Cardiac muscle cell (in vitro differentiated cells and primary cell): ENCODE measurements at places on chromosomes 16 and 17. TPM values are rescaled to one million over a fixed set of nuclear protein-coding genes. Genes with fewer than 3 reads are reported as not detected.

GRCh38 chr17:78974635-78975591, 4.8 kb downstream of the LGALS3BP start:
- peak; percentile 32 for DNase-seq

DNA sequence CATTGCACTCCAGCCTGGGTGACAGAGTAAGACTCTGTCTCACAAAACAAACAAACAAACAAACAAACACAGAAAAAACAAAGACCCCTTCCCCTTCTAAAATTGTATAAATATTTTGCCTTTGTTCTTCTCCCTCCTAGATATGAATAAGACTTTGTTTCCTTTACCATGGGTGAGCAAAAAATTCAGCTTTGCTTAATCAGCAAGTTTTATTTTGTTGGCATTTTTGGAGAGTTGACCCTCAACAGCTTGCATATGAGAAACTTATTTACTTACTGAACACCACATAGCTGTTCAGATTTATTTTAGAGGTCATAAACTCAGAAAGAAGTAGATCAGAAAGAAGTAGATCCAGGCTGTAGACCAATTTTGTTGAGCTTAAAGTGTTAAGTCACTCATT, 395.2 kb upstream of the TOM1L1 start:
- DNase-seq, result no peak

DNA sequence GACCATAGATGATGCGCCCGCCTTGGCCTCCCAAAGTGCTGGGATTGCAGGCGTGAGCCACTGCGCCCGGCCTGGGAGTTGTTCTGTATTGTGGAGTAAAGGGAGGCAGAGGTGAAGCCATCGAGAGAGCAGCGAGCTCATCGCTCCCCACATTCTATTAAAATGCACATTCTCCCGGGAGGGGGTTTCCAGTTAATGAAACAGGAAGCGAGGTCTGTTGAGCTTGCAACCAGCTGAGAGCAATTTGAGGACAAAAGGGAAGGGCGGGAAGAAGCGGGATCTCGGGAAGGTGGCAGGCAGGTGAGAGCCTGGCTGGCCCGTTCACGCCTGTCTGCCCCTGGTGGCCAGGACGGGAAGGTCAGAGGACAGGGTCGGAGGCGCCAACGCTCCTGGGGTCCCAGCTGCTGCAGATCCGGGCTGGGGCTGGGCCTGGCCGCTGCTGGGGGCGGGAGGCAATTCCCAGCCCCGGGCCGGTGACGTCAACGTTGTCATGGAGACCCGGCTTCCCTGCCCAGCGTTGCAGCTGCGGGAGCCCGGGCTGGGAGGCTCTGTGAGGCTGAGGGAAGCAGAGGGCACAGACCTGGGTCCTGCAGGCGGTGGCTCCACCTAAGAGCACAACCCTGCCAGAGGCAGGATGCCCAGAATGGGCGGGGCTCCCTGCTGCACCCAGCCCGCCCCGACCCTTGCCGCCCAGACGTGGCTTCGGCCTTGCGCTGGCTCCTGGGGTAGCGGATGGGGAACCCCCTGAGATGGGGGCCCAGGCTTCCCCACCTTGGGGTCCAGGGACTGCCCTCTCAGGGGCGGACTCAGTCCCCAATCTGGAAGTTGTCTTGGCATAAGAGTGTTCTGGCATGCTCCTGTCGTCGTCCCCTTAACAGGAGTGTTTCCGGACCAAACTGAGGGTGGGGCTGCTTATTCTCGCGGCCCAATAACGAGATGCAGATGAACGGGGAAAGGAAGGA, 48.7 kb upstream of the PLCG2 start:
- peak; percentile 90 for DNase-seq

DNA sequence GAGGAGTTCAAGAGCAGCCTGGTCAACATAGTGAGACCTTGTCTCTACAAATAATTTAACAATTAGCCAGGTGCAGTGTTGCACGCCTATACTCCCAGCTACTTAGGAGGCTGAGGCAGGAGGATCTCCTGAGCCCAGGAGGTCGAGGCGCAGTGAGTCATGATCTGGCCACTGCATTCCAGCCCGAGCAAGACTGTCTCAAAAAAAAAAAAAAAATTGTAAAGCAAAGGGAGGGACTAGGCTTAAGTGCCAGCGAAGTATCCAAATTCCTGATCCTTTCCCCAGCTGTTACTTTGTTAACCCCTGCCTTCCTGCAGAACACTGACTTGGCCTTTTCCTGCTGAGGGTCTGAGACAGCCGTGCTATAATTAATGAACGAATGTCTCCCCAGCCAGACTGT, 2.7 kb downstream of the GDPD3 start:
- peak; percentile 30 for DNase-seq

- DNase-seq, result peak; percentile 85
Observed at GRCh38 chr16:2042171-2042985, 5.3 kb downstream of the NTHL1 start.

PABPN1L gene
- not detected in 2 replicates for total RNA-seq

DNA sequence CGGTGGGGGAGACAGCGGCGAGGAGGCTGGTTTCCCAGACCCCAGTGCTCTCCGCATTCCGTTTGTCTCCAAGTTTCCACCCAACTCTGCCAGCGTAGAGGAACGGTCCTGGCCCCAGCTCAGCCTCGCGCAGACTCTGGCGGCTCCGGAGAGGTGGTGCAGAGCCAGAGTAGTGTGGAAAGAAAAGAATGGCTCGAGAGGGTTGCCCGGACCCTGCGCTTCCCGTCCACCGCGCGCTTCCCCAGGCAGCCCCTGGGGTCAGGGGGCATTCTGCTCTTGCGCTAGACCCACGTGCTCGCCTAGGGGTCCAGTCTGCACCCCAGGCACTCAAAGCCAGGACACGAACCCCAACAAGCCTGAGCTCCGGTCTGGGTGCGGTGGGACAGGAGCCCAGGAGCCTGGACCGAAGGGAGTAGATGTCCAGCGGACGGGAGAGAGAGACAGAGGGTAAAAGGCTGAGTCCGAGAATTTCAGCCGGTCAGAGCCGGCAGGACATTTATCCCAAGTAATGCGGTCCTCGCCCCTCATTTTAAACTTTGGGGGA, 3.8 kb downstream of the PMP22 start:
- peak; percentile 80 for DNase-seq

- DNase-seq, result no peak
Observed at GRCh38 chr17:28369684-28370034, 448 bp downstream of the VTN start.

DNA sequence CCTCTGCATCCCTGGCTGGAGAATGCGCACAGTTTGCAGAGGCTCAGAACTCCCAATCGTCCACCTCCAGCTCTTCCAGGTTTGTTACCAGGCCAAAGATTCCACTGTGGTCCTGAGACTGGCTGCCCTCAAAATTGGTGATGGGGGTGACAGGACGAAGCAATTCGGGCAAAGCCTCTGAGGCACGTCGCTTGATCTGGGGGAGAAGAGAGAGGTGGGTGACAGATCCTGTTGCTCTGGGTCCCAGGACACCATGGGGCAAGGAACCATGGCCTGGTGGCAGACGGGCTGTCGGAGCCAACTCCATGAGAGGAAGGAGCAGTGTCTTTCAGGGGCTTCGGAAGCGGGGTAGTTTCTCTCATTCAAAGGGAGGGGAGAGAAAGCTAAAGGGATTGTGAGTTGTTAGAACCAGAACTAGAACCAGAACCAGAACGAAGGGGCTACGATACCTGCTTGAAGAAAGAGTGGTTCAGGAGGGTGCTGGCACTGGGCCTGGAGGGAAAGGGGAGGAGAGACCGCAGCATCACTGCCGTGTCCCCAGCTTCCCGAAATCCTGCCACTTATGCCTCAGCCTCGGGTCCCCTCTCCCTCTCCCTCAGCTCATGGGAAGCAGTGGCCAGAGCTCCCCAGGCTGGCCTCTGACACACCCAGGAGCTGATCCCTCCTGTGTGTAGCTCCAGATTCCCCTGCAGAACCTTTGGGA, 3.8 kb upstream of the LIMD2 start:
- DNase-seq, result no peak

ZSCAN10 gene
- 0.42 and 0.78 TPM in 2 replicates for total RNA-seq

DNA sequence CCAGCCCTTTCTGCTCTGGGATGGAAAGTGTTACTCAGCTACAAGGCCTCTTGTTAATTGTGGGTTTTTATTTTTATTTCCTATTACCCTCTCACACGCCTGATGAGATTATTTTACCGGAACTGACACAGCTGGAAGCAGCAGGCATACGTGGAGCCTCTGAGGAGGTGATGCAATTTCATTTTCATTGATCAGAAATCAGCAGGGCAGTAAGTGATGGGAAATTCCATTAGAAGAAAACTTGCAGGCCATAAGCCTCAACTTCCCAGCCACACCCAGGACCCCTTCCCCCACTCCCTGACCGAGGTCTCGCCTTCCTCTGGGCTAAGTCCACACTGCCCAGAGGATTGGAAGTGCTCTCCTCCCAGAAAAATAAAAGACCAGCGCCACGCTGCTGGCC, 69.7 kb downstream of the ZFHX3 start:
- DNase-seq, result peak; percentile 72

DNA sequence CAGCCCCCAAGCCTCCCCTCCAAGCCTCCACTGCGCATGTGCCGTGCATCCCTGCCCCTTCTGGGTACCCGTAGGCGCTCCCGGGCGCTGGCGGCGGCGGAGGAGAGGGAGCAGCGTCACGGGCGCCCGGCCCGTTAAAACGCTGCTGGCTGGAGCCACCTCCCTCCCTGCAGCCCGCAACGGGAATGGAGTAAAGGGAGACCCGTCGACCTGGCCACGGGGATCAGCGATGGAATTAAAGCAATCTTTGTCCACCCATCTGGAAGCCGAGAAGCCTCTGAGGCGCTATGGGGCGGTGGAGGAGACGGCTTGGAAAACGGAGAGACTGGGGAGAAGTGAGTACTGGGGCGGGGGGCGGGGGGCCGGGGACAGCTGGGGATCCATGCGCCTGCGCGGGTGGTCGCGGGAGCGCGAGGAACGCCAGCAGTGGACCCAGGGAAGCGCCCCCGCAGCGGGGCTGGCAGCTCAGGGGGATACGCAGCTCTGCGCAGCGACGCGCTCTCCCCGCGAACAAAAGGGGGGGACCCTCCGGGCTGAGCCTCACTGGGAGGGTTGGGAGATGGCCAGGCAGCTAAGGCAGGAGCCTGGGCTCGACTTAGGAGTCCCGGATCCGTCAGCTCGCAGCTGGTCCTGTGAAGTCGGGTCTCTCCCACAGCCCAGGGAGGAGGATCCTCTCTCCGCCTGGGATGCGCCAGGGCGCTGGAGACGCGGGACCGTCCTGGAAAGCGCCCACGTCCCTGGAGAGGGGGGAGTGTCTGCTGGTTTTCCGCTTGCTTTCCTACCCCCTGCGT, at the start of gene BMERB1:
Gene BMERB1, plus strand, starts transcription at position 164 of the 791 bp plus-strand sequence. Its CDS starts 66 bp downstream, at position 230.
- peak; percentile 78 for DNase-seq

KIF2B gene
- total RNA-seq, result not detected in 2 replicates

- no peak for DNase-seq
Observed at GRCh38 chr17:37365589-37365988, 10.2 kb upstream of the C17orf78 start.

DNA sequence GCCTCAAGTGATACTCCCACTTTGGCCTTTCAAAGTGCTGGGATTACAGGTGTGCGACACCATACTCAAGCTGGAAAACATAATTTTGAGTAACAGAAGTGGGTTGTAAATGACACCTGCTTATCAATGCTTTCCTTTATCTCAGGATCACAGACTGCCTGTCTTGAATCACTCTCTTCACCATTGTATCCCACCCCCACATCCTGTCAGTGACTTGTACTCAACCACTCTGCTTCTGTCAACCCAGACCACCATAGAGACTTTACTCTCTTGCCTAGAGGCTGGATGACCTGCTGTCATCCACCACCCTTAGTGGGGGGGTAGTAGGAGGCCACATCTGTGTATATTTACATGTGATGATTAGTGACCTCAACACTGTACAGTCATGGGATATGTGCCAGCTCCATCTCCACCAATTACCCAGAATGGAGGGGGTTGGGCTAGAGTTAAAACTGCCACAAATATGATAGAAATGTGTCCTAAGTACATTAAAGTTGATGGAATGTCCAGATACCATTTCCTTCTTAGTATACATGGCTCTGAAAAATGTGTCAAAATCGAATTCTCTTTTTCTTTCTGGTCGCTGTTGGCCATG, 338.7 kb downstream of the GRIN2A start:
- DNase-seq, result no peak

DNA sequence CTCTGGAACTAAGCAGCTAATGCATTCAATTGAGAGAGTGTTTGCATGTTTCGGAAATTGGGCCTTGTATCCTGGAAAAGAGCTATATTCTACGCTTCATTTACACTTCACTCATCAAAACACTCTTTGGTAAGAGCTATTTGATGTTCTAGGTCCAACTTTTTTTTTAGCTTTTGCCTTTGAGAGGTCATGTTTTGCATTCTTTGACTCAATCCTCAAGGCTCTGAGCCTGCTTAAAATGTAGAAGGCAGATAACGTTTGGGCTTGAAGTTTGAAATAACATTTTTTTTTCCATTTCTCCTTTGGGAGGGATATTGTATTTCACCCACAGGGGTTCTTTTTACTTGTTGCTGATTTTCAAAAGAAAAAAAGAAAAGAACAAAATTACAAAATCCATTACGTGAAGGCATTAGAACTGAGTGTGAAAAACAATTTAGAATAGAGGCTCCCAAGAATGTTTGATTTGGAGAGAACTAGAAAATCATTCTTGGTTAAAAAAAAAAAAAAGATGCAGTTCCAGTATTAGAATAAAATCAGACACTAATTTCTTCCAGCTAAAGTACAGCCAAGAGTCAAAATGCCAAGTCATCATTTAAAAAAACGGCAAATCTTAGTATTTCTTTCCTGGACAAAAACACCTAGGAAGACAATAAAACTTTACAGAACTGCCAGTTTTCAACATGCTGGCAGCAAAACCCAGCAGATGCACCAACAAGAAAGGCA, 268.5 kb downstream of the GRIN2A start:
- no peak for DNase-seq

- DNase-seq, result no peak
Observed at GRCh38 chr16:23998771-23999170, 163.0 kb downstream of the PRKCB start.

GRCh38 chr17:3678821-3679530, 10.4 kb downstream of the EMC6 start:
- DNase-seq, result no peak

NEUROD2 gene
- not detected in 2 replicates for total RNA-seq

- DNase-seq, result peak; percentile 82
Observed at GRCh38 chr16:15879255-15879811, 9.1 kb downstream of the CEP20 start.

DNA sequence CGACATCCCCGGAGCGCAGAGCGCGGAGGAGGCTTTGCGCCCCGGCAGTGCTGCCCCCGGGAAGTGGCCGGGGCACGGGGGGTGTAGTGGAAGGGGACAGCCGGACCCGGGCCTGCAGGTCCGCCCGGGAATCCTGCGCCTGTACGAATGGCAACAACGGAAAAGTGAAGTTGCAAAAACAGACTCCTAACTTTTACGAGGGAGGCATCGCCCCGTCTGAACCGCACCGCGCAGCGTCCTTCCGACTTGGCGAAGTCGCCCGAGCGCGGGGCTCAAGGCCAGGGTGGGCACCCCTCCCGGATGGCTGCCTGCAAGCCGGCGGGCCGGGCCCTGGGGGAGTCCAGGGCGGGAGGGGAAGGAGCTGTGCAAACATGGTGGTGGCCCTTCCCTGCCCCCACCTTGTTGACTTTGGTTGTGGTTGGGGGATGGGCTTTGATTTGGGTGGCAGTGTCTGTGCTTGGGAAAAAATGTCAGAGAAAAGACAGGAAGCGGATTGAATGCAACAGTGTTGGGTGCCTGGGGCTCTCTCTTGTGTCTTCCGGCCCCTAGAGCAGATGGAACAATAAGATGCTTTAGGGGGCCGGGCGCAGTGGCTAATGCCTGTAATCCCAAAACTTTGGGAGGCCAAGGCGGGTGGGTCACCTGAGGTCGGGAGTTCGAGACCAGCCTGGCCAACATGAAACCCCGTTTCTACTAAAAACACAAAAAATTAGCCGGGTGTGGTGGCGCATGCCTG, 675 bp downstream of the RNF213 start:
- peak; percentile 51 for DNase-seq
